ENCODE measurements at places on chromosomes 5 and 9. TPM values are rescaled to one million over a fixed set of nuclear protein-coding genes. Genes with fewer than 3 reads are reported as not detected.

SGCD gene
- total RNA-seq = 9.2 TPM

C6 gene
- total RNA-seq = 0.28 TPM

IFNA2 gene
- total RNA-seq = not detected

CCDC152 gene
- total RNA-seq = 1.6 TPM

DDX4 gene
- not detected for total RNA-seq

FOXD4L4 gene
- total RNA-seq = 0.14 TPM

GMCL2 gene
- not detected for total RNA-seq

IFNA21 gene
- total RNA-seq = not detected

HRCT1 gene
- total RNA-seq = 0.14 TPM

FSD1L gene
- 3.0 TPM for total RNA-seq

PCDHGB4 gene
- 27.5 TPM for total RNA-seq

FOXD4L6 gene
- total RNA-seq = 0.09 TPM

FYB1 gene
- total RNA-seq = not detected

NUTM2G gene
- not detected for total RNA-seq

CDKN2B-AS1 gene
- total RNA-seq = 4.8 TPM

PLCXD3 gene
- total RNA-seq = under 0.01 TPM

SLC4A9 gene
- not detected for total RNA-seq

FAM200C gene
- 3.0 TPM for total RNA-seq

PCDHGA10 gene
- total RNA-seq = 4.3 TPM

TXNDC8 gene
- not detected for total RNA-seq

GPR151 gene
- not detected for total RNA-seq

PCDH12 gene
- 0.14 TPM for total RNA-seq

PBX3 gene
- 68.6 TPM for total RNA-seq

FOXD4L3 gene
- total RNA-seq = not detected

EIF4E1B gene
- not detected for total RNA-seq

DMGDH gene
- 2.7 TPM for total RNA-seq

NR2F1 gene
- total RNA-seq = 49.5 TPM

C7 gene
- 1.1 TPM for total RNA-seq

MAMDC2 gene
- 3.0 TPM for total RNA-seq

NPDC1 gene
- 18.4 TPM for total RNA-seq

ADAMTS2 gene
- total RNA-seq = 68.5 TPM

SLC36A3 gene
- not detected for total RNA-seq

STING1 gene
- 26.9 TPM for total RNA-seq

CCNJL gene
- total RNA-seq = 0.18 TPM

IFNB1 gene
- not detected for total RNA-seq

F12 gene
- total RNA-seq = 0.18 TPM

COL15A1 gene
- total RNA-seq = 164 TPM

WNK2 gene
- total RNA-seq = not detected

PRPF4 gene
- total RNA-seq = 24.3 TPM

UBE2R2 gene
- 15.2 TPM for total RNA-seq

FOCAD gene
- 77.1 TPM for total RNA-seq

NEUROG1 gene
- not detected for total RNA-seq

GARNL3 gene
- total RNA-seq = 1.9 TPM

PCDHB5 gene
- 0.57 TPM for total RNA-seq

CDH10 gene
- 1.7 TPM for total RNA-seq

C9orf153 gene
- 0.18 TPM for total RNA-seq

INSL4 gene
- total RNA-seq = not detected

SHISAL2B gene
- not detected for total RNA-seq

JAK2 gene
- total RNA-seq = 6.7 TPM

Measured in smooth muscle cell of bladder (primary cell).